Activated naive CD4-positive, alpha-beta T cell treated with anti-CD3 and anti-CD28 coated beads, Interleukin-2, amount 10 ng/mL, durations not matched to agents 7 days and 5 days (primary cell): ENCODE measurements at places on chromosomes 11 and 22.
A peak's percentile ranks its signal among the peaks of the same experiment; 100 is the strongest.

DNA sequence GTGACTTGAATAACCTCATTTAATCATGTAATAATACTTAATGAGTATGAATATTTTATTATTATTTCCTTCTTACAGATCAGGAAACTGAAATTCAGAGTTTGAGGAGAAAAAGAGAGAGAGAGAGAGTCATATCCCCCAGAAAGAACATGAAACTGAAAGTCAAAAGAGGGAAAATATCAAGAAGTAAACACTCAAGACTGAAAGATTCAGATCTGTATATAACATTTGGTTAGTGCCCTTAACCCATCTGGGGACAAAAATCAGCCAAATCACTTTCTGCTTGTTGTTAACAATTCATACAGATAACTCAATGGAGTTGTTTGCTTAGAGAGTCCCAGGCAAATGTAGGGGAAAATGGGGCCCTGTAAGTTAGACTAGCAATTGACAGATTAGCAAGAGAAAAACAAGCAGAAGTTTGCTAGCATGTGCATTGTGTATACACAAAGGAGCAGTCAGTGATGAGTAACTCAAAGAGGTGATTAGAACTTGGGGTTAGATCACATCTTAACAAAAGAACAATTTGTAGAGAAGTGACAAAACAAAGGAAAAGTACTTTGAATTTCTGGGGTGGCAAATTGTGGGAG is 25.9 kb upstream of the MMP13 start:
- H3K27ac ChIP-seq = no peak overlapping the region
- H3K27me3 ChIP-seq = peaks cover 4% of the 10 kb centered on the region
- peaks cover 5% of the 10 kb centered on the region for H3K4me1 ChIP-seq
- no peaks in the 10 kb centered on the region for H3K36me3 ChIP-seq

GRCh38 chr11:78562398-78562797 is 12.3 kb downstream of the NARS2 start:
- peak overlapping the region; percentile 76 for H3K27ac ChIP-seq
- H3K4me3 ChIP-seq = no peak overlapping the region
- H3K4me1 ChIP-seq = peaks cover 55% of the 10 kb centered on the region
- peaks cover 37% of the 10 kb centered on the region for H3K36me3 ChIP-seq

DNA sequence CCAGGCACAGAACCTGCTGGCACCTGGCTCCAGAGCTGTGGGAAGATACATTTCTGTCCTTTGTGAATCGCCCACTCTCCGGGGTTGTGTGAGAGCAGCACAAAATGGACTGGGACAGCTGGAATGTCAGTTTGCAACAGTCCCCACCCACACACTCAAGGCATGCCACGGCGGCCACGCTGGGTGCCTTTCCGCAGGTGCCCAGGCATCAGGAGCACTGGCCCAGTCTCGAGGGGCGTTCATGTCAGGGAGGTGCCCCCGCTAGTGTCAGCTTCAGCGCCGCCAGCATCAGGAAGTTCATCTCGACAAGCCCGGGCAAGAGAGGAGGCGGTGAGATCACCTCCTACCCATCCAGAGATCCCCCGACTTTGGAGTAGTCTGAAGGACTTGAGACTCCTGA is 2.1 kb downstream of the TP53AIP1 start:
- H3K4me3 ChIP-seq = no peak overlapping the region
- H3K4me1 ChIP-seq = no peaks in the 10 kb centered on the region
- no peak overlapping the region for H3K27ac ChIP-seq
- H3K27me3 ChIP-seq = peaks cover 14% of the 10 kb centered on the region
- no peak for DNase-seq

- peaks cover 2% of the 10 kb centered on the region for H3K4me1 ChIP-seq
- H3K4me3 ChIP-seq = no peak overlapping the region
- H3K27me3 ChIP-seq = no peaks in the 10 kb centered on the region
- H3K27ac ChIP-seq = no peak overlapping the region
- DNase-seq = peak; percentile 21
- H3K36me3 ChIP-seq = no peaks in the 10 kb centered on the region
These were observed 147.2 kb downstream of the TRPC6 start for GRCh38 chr11:101436511-101437142.

DNA sequence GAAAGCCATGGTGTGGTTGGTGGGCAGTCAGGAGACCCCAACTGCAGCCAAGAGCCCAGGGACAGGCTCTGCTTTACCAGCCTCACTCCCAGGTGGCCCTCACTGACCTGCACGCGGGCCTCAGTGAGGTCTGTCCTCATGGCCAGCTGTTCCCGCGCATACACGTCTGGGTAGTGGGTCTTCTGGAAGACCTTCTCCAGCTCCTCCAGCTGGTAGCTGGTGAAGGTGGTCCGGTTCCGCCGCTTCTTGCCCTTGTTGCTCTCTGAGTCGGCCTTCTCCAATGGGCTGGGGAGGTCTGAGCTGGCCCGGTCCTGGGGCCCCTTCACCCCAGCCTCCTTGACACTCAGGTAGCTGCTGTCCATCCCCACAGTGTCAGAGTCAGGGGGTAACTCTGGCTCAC is 34.7 kb downstream of the ALX4 start:
- H3K4me3 ChIP-seq = no peak overlapping the region
- no peak for DNase-seq
- H3K27me3 ChIP-seq = no peaks in the 10 kb centered on the region
- H3K27ac ChIP-seq = no peak overlapping the region
- H3K4me1 ChIP-seq = no peaks in the 10 kb centered on the region

DNA sequence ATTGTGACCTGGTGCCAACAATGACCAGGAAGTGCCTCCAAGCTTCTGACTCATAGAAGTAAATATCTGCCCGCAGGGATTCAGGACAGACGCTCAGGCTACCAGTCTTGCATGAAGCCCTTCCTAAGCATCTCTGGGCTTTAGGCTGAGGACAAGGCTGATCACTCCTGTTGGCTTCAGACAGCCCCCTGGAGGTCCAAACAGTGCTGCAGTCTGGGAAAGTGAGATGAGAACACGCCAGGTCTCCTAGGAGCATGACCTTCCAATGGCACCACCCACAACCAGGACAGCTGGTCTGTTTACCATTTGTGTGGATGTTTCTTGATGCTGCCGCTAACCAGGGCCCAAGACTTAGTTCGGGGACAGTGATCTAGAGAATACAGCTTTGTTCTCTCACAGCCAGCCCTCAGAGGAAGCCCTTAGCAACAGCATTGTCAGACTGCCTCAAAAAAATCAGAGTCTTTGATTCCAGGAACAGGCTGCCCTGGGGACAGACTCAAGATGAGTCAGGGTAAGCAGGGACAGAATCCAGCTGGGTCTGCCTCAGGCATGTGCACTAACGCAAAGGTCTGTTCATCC is 111.2 kb downstream of the ZNF280B start:
- no peak overlapping the region for H3K4me3 ChIP-seq
- peaks cover 54% of the 10 kb centered on the region for H3K27me3 ChIP-seq
- DNase-seq = no peak
- no peaks in the 10 kb centered on the region for H3K4me1 ChIP-seq
- H3K36me3 ChIP-seq = no peaks in the 10 kb centered on the region

DNA sequence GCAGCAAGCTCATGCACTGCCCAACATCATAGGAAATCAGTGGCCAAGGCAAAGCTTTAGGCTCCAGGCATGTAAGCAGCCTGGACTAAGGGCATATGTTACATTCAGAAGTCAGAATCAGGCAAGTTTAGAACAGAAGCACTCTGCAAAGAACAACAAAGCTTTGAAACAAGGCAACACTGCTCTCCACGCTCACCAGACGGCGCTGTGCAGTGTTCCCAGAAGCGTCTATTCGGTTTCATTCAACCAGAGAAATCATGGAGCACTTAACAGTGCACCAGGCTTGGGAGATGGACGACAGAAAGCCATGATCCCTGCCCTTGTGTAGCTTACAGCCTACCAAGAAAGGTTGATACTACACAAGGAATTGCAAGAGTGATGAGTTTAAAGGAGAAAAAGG is 555.8 kb downstream of the BUD13 start:
- no peaks in the 10 kb centered on the region for H3K27me3 ChIP-seq
- H3K4me3 ChIP-seq = no peak overlapping the region
- H3K27ac ChIP-seq = no peak overlapping the region

- H3K36me3 ChIP-seq = no peaks in the 10 kb centered on the region
- peaks cover 47% of the 10 kb centered on the region for H3K27me3 ChIP-seq
- peaks cover 23% of the 10 kb centered on the region for H3K4me1 ChIP-seq
These were observed 35.4 kb downstream of the MCHR1 start for GRCh38 chr22:40714499-40715337.

GRCh38 chr11:44235765-44236201 is 74.2 kb downstream of the ALX4 start:
- DNase-seq = no peak
- H3K36me3 ChIP-seq = peaks cover 8% of the 10 kb centered on the region
- H3K4me3 ChIP-seq = no peak overlapping the region
- no peak overlapping the region for H3K27ac ChIP-seq
- no peaks in the 10 kb centered on the region for H3K27me3 ChIP-seq
- H3K4me1 ChIP-seq = no peaks in the 10 kb centered on the region

DNA sequence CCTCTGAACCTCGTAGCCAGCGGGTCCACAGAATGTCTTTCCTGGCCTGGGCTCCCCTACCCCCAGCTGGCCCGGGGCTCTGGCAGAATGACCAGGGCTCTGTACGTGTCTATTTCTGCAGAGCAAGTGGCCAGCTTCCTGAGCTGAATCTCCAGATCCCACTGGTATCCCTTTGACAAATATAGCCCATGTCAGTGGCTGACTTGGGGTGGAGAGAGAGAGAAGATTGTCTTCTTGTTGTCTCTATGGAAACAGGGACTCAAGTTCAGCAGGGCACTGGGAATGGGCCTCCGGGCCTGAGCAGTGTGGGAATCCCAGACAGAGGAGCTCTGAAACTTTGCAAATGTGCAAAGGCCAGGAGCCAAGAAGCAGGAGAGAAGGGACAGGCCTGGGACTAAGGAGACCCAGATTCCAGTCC is 33.9 kb downstream of the ANO1 start:
- H3K36me3 ChIP-seq = no peaks in the 10 kb centered on the region
- H3K4me3 ChIP-seq = no peak overlapping the region
- H3K27ac ChIP-seq = no peak overlapping the region
- peaks cover 29% of the 10 kb centered on the region for H3K27me3 ChIP-seq
- H3K4me1 ChIP-seq = peaks cover 3% of the 10 kb centered on the region
- DNase-seq = no peak

- H3K4me3 ChIP-seq = no peak overlapping the region
- no peaks in the 10 kb centered on the region for H3K4me1 ChIP-seq
- no peak overlapping the region for H3K27ac ChIP-seq
- peaks cover 18% of the 10 kb centered on the region for H3K27me3 ChIP-seq
- DNase-seq = no peak
These were observed 132.4 kb downstream of the MN1 start for GRCh38 chr22:27668828-27669797.

DNA sequence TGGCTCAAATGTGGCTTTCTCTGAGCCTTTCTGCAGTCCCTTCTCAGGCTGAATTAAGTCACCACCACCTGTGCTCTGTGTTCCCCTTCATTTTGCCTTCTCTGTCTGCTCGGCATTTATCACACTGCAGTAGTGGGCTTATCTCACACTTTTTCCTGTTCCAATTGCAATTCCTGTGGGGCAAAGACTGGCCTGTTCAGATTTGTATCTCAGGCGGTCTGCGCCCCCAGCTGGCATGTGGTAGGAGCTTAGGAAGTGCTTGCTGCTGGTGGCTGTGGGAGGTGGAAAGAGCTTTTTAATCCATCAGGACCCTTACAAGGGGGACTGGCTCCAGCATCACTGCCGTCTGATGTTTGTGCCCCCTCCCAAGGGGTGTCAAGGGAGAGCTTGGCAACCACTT is 21.2 kb downstream of the BMAL1 start:
- H3K36me3 ChIP-seq = peaks cover 13% of the 10 kb centered on the region
- no peak for DNase-seq
- no peak overlapping the region for H3K4me3 ChIP-seq
- peaks cover 62% of the 10 kb centered on the region for H3K4me1 ChIP-seq
- H3K27me3 ChIP-seq = no peaks in the 10 kb centered on the region

DNA sequence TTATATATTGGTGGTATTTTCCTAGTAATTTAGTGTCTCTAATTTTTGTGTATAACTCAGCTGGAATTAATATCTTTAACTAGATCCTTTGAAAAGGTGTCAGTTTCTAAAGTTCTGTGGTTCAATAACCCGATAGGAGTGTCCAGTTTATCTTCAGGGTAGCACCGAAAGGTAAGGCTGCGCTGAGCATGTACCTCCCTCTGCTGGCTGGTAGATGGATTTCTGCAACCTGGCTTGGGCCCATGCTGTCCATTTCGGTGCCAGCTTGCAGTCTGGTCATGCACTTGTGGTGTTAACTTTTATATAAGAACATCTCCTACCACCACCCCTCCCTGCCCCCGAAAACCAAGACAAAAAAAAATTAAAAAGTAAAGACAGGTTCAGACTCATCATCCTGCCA is 24.7 kb downstream of the EXT2 start:
- no peaks in the 10 kb centered on the region for H3K27me3 ChIP-seq
- H3K4me1 ChIP-seq = no peaks in the 10 kb centered on the region
- no peak overlapping the region for H3K27ac ChIP-seq
- H3K36me3 ChIP-seq = peaks cover 21% of the 10 kb centered on the region
